GM12878 (cell line): ENCODE measurements at places on chromosomes 3 and 15.

DNA sequence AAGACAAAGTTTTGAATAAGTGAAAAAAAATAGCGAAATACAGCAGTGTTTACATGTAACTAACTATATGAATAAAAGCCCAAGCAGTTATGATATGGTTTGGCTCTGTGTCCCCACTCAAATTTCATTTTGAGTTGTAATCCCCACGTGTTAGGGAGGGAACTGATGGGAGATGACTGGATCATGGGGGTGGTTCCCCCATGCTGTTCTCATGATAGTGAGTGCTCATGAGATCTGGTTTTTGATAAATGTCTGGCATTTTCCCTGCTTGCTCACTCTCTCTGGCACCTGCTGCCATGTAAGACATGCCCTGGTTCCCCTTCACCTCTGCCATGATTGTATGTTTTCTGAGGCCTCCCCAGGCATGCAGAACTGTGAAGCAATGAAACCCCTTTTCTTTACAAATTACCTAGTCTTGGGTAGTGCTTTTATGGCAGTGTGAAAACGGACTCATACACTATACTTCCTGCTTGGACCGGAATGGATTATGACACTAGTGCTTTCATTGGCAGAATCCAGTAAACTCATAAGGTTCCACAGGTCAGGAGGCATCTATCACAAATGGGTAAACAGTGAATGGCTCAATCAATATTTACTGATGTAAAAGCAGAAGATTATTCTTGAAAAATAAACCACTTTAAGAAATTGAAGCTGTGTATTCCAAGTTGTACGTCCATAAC, 192.1 kb downstream of the CBLB start:
- DNase-seq, result no peak
- H3K27ac ChIP-seq, result no peak overlapping the region
- no peaks in the 10 kb centered on the region for H3K4me1 ChIP-seq
- no peaks in the 10 kb centered on the region for H3K27me3 ChIP-seq
- peaks cover 3% of the 10 kb centered on the region for H3K36me3 ChIP-seq

- DNase-seq, result no peak
- no peaks in the 10 kb centered on the region for H3K4me1 ChIP-seq
- no peak overlapping the region for H3K4me3 ChIP-seq
- no peaks in the 10 kb centered on the region for H3K27me3 ChIP-seq
- H3K36me3 ChIP-seq, result no peaks in the 10 kb centered on the region
These were observed 268.1 kb upstream of the CRBN start for GRCh38 chr3:3447641-3448040.

GRCh38 chr3:138803006-138803653, 31.6 kb downstream of the PIK3CB start:
- H3K27ac ChIP-seq, result no peak overlapping the region
- no peaks in the 10 kb centered on the region for H3K27me3 ChIP-seq
- H3K4me1 ChIP-seq, result peaks cover 6% of the 10 kb centered on the region
- H3K36me3 ChIP-seq, result no peaks in the 10 kb centered on the region
- DNase-seq, result no peak

DNA sequence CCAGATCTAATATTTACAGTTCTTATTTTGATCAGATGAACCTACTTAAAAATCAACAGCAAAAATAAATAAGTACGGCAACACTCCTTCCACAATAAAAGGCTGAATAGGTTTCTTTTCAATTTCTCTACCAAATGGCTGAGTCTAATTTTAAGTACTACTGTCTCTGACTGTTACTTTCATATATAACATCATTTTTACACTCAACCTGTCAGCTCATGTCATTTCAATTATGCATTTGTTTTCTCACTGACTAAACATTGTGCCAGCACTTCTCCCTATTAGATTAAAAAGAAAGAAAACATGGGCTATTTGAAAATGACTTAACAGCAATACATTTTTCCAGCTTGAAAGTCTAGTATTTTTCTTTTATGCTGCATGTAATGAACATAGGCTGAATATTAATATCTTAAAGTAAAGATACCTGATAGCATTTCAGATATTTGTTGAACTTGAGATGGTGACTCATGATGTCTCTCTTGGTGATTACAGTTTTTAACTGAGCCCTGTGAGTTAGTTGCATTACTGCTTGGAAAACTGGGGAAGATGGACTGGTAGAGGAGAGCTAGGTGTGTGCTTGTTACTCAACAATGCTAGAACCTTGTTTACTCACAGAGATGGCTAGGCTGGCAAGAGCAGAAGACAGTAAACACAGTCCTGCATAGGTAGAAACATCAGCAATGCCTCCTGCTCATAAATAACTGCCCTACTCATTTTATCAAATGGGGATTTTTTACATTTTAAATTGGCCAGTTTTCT, 73.9 kb downstream of the PEX5L start:
- no peaks in the 10 kb centered on the region for H3K36me3 ChIP-seq
- H3K27ac ChIP-seq, result peak overlapping the region; percentile 29; the same call in 1 of the 2 replicates
- H3K4me3 ChIP-seq, result no peak overlapping the region
- H3K4me1 ChIP-seq, result peaks cover 19% of the 10 kb centered on the region
- H3K27me3 ChIP-seq, result no peaks in the 10 kb centered on the region
- DNase-seq, result no peak
